ENCODE measurements at places on chromosomes 3 and 15.

DNA sequence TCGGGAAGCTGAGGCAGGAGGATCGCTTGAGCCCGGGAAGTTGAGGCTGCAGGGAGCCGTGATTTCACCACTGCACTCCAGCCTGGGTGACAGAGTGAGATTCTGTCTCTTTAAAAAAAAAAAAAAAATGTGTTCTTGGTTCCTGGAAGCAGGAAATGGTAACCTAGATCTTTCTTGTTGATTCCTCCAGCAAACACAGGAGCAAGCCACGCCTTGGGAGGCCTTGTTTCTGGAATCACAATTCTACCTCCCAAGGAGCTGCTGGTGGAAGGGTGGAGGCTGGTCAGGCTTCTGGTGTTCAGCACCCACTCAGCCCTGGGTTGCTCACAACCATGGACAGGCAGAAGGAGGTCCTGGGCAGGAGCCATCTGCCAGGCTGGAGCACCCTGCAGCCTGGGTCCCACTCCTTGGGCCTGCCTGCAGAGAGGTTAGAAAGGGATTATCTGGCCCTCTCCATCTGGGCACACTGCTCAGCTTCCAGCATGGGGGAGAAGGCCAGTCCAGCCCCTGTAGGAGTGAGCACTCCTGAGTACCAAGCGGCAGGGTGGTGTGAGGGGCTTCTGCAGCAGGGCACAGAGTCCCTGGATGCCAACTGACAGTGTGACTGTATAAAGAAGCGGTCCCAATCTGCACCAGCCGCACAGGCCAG, 65.6 kb downstream of the ABTB1 start:
- no peak for DNase-seq

DNA sequence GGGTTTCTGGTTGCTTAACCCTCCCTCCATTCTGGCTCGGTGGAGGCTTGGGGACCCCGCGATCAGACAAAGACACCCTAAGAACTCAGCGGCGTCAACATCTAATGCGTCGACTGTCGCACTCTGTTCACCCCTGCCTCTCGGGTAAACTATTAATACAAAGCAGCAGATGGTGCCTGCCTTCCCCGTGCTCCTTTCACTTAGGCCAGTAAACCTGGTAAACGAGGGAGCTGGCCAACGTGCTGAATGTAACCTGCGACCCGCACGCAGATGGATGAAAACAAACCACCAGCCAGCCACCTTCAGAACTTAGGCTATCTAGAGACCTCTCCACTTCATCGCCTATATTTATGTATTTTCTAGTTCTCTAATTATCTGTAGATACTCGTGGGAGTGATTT, 848 bp upstream of the CADPS start:
- DNase-seq = peak; percentile 58

DNA sequence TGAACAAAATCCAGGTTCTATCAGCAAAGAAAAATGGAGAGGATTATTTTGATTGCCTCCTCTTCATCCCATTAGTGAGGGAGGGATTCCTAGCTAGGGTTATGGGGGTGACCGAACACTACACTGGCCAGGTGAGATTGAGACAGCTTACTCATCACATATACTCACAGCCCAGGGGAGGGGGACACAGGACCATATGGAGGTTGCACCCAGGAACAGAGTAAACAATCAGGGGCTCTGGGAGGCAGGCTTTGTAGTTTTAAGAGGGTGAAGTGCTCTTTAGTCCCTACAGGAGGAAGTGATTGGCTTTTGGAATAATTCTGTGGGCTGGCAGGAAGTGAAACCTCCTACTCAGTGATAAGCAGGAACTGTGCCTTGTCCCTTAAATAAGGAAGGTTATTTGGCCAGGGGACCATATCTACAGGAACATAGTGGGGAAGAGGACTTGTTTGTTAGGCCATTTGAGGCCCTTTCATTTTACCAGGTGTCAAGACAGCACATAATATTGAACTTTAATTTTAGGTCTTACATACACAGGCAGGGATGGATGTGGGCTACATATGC, 17.5 kb upstream of the KCTD6 start:
- no peak for DNase-seq

DNA sequence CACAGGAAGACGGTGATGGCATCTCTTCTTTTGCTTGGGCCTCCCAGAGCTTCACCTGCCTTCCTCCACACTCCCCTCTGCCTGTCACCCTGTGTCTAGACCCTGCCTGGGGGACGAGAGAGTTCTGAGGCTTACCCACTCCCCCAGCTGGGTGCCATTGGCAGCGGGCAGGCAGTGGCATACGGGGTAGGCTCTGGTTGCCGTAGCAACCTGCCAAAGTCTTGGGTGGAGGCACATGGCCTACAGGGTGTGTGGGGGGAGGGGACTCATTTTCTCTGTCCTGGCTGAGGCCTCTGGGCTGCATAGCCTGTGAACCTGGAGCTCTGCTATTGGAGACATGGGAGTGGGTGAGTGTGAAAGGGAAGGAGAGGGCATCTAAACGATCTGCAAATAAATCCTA, 4.4 kb downstream of the INSYN1 start:
- no peak for DNase-seq

GRCh38 chr3:70090322-70090913, 90.9 kb downstream of the SAMMSON start:
- no peak for DNase-seq

All from large intestine (tissue), 12 donors.